ENCODE measurements at places on chromosomes 1 and 21.

- DNase-seq, result no peak
Observed at GRCh38 chr1:95040032-95040525, 32.7 kb downstream of the ALG14 start.

DNA sequence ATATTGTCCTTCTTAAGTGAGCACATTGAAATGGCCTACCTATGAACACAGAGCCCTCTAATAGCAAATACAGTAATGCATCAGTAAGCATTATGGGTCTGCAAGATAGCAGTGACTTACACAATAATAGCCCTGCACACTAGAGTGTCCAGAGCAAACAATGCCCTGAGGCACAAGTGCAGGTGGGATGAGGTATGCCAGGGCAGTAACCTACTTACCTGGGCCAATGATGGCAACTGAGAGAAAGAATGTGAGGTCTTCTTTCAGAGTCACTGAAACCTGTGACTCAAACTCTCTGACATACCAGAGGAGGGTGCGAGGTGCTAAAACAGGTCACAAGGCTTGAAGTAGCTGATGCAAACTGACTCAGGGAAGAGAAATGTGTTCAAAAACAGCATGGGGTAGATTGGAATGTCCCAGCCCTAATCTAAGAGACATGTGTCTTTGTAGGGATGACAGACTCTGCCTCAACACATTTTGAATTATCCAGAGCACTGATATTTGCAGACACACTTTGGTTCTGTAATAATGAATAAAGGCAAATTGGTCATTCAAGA lies 168.5 kb upstream of the RUNX1 start:
- DNase-seq, result peak; percentile 75

- no peak for DNase-seq
Observed at GRCh38 chr1:234162661-234163060, 210.6 kb upstream of the COA6 start.

DNA sequence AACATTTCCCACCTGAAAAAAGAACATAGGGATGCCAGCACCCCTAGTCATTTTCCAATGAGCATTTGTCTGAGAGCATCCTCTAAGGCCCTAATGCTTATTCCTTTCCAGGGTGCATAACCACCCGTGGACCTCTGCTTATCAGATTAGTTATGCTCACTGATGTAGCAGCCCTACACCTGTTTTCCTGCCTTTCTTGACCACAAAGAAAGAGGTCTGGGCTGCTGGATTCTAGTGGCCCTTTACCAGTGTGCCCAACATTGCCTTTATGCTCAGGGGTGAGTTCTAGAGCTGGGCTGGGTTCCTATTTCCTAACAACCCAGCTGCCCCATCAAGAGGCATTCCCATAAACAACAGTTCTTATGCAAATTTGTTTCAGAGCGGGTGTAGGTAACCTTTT lies 20.3 kb upstream of the PM20D1 start:
- DNase-seq, result no peak

GRCh38 chr1:226029093-226029496 lies 30.0 kb upstream of the SDE2 start:
- no peak for DNase-seq

- DNase-seq, result no peak
Observed at GRCh38 chr1:209815931-209816341, 10.0 kb upstream of the IRF6 start.

- DNase-seq, result no peak
Observed at GRCh38 chr1:49229555-49229954, 452.9 kb upstream of the BEND5 start.

- no peak for DNase-seq
Observed at GRCh38 chr1:111732718-111733117, 6.5 kb downstream of the INKA2 start.

- no peak for DNase-seq
Observed at GRCh38 chr1:64956010-64956640, 10.2 kb downstream of the JAK1 start.

DNA sequence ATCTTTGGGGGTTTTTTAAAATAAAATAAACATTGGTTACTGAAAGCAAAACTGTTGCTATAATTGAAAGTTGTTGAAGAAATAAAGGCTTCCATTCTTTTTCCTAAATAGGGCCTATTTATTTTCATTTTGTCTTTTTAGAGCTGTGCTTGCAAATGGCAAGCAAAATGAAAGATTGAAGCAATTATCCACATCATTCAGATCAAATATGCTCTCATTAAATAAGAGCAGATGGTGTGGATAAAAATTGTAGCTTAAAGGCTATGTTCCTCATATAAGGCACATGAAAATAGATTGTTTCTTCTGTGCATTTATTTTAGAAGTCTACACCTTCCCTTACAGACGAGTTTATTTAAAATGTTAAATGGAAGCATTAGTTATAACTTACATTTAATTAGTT lies 1317.7 kb downstream of the MRPL39 start:
- DNase-seq, result no peak

DNA sequence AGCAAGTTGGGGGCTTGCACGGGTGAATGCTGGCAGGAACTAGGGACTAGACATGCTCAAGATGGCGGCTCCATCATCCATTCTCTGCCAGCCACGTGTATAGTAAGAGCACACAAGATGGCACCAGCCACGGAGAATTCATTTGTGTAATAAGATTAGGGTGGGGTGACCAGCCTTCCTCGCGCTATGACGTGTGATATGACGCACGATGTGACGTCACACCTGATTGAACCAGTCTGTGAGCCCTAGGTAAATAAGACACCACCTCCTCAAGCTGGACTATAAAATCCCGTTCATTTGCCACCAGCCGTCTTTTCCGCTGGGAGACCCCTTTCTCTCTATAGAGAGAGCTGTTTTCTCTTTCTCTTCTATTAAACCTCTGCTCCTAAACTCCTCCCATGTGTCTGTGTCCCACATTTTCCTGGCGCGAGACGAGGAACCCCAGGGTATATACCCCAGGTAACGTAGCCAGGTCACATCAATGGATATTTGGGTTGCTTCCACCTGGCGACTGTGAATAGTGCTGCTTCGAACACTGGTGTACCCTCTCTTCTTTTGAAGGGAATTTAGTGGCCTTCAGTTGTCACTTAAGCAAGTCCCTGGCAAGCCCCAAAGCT lies 18.1 kb upstream of the COG2 start:
- no peak for DNase-seq

DNA sequence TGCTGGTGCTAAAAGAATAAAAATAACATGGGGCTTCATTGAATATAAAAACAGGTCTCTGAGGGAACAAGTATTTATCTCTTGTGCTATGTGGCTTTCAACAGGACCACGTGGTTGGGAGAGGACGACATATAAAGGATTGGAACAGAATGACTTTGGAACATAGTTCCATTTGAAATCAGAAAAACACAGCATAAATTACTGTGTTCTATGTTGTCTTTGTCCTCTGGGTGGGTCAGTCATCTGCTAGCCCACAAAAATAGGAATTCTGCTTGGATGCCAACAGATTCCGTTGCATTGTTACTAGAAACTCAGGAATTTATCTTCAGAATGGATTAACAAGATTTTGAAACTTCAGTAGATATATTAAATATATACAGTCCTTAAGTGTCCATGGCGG lies 5.9 kb downstream of the CEP85 start:
- DNase-seq, result no peak

- no peak for DNase-seq
Observed at GRCh38 chr1:41681331-41682098, 197.0 kb upstream of the EDN2 start.

DNA sequence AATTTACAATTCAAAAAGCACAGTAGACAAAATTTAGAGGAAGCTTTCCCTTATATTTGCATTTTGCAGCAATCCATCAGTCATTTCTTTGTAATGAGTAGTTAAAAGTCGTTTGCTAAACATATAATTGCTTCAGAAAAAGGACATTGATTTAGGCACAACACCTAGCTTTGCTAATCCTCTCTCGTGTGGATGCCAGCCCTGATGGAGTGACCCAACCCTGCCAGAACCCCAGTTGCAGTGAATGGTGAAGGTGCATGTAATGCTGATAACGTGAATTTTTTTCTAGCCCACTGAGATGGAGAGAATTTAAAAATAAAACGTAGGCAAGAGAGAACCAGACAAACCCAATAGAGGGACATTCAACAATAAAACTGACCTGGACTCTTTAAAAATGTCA lies 263.4 kb downstream of the GRIK1 start:
- DNase-seq, result no peak

DNA sequence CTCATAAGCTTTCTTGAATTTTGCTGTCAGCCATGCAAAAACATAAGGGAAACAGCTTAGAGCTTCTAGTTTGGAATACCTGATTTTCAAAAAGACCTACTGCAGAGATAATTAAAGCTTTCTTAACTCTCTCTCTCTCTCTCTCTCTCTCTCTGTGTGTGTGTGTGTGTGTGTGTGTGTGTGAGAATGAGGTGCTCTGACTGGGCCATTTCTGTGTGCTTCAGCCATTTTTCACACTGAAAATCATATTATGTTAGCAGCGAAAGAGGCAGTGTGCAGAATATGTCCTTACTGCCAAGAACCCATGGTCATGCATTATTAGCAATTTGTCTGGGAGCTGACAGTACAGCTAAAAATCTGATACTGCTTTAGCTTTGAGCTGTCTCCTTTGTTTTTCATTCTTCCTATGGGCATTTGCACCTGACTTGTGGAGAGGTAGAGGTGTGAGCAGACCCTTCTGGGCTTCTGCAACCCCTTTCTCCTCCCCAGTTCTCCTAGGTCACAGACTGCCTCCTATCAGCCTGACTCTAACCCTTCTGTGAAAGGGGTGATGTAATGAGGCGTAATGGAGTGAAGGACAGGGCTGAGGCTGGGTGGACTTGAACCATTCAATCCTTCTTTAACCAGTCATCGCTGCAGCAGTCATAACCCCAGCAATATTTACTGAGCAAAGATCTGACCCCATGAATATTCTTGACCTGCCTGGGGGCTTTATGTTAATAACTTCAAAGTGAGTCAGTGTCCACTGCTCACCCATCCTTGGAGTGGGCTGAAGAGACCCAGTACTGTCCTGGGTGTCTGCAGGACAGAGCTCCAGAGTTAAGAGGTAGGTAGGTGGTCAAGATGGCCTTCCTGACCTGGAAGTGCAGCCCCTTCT lies 61.2 kb downstream of the SYT6 start:
- no peak for DNase-seq

DNA sequence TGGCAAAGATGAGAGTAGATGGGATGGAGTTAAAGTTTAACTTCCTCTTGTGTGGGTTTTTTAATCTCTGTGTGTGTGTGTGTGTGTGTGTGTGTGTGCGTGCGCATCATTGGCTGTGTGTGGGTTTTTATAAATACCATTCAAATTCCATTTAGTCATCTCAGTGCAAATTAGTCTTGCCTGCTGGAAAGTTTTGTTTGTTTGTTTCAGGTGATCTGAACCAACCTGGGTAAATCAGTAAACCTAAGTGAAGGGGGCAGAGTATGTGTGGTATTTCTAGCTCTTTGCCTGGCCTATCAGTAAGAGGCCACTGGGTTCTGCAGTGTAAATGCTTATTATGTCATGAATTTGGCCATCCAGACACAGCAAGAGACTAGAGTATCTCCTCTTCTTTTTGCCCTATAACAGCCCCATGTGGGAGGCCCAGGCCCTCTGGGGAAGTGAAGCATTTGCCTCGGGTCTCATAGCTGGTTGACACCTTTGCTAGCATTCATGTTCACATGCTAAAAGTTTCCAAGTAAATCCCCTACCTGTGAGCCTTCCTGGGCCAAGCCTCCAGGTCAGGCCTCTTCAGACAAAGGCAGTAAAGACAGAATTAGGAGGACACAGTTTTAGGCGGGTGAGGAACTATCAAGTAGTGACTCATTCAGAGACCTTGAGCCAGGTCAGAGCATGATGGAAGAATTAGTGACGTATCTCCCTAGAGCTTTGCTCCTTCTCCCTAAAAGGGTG lies 14.7 kb downstream of the INTS3 start:
- peak; percentile 20 for DNase-seq

- DNase-seq, result no peak
Observed at GRCh38 chr1:212655668-212656440, 43.8 kb downstream of the BATF3 start.

DNA sequence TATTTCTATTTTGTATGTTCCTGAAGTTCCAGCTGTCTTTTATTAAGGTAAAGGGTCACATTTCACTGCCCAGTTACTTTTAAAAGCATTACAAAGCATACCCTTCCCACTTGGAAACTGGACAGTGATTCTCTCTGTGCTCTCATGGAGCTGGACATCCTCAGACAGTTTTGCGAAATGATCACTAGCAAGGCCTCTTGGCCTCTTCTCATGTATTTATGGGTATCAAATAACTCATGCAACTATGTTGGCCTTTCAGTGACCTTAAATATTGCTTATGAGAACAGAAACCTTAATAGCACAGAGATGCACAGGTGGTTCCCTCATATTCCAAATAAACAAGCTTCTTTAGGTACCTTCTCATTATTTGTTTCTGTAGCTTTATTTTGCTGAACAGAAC lies 7.9 kb upstream of the AMPD1 start:
- DNase-seq, result no peak

GRCh38 chr21:45543371-45543709 lies 1.1 kb upstream of the SLC19A1 start:
- no peak for DNase-seq

- DNase-seq, result no peak
Observed at GRCh38 chr21:39046236-39046916, 136.9 kb downstream of the PSMG1 start.

DNA sequence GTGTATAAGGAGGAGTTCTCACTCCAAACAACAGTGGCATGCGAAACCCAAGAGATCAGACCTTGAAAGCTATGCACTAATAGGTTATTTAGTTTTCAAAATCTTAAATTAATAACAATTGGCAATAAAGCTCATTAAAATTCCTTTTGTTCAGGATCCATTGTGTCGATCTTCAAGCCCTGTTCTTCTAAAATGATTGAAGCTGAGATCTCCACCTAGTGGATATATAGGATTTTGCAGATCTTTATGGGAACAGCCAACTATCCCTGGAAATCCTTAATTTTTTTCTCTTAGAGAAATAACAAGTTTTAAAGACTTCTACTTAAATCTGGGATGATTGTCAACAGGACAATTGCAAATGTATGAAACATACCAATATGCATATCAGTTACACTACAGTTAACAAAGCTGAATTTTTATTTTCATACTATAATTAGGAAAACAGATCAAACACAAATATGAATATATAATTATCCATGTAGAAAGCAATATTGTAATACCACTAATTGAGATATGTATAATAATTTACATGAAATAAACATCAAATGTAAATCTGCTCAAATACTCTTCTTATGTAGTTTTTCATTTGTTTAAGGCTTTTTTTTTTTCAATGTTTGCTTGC lies 43.3 kb downstream of the LRRC53 start:
- peak; percentile 18 for DNase-seq

GRCh38 chr1:40645118-40645680 lies 20.3 kb downstream of the RIMS3 start:
- DNase-seq, result no peak

DNA sequence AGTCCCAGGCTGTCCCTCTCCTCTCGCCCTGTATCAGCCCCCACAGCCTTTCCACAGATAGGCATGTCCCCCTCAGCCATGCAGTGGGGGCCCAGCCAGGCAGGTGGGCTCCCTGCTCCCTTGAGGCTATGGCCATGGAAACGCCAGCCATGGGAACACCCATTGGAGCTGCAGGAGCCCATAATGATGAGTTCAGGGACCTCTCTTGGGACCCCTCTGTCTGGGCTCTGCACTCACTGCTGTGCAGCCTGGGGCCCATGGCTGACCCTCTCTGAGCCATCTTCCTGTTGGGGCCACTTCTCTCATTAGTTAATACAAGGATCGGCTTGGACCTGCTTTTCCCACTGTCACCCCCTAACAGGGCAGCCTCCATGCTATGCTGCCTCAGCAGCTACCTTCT lies 33.2 kb downstream of the WNT3A start:
- DNase-seq, result no peak

Data from fibroblast of skin of left quadriceps (primary cell).